ENCODE measurements at places on chromosomes 12 and 14.

- peak; percentile 45 for DNase-seq
These were observed at the start of gene TMCC3 for GRCh38 chr12:94650143-94651056. Gene TMCC3 (minus strand): TSS chr12:94650557. CDS start chr12:94650430, 127 bp downstream.

- no peak for DNase-seq
These were observed 251.1 kb downstream of the BCAT1 start for GRCh38 chr12:24697769-24698168.

DNA sequence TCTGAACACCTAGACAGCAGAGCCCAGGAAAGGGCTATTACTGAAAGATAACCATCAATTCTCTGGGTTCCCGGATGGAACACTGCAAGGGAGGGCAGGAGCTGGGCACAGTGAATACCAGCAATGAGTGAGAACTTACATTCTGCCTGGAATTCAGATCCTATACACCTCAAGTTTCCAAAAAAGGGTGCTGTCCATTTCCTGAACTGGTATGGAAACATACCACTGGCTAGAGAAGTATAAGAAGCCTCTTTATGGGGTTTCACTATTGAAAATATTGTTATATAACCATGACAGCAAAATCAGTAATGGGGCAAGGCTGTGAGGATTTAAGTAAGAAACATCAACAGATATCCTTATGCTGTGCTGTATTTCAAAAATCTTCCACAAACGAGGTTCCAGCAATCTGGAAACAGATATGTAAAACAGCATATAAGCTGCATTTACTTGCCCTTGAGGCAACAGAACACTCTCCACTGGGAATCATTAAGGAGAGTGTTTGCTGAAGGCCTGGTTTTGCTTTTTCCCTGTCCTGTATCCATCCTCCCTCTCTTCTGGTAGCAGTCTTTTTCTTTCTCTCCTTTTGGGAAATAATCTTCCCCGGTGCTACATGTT is 53.3 kb upstream of the GTF2A1 start:
- no peak for DNase-seq

GRCh38 chr14:101134161-101134631 is 230.7 kb upstream of the RTL1 start:
- no peak for DNase-seq

DNA sequence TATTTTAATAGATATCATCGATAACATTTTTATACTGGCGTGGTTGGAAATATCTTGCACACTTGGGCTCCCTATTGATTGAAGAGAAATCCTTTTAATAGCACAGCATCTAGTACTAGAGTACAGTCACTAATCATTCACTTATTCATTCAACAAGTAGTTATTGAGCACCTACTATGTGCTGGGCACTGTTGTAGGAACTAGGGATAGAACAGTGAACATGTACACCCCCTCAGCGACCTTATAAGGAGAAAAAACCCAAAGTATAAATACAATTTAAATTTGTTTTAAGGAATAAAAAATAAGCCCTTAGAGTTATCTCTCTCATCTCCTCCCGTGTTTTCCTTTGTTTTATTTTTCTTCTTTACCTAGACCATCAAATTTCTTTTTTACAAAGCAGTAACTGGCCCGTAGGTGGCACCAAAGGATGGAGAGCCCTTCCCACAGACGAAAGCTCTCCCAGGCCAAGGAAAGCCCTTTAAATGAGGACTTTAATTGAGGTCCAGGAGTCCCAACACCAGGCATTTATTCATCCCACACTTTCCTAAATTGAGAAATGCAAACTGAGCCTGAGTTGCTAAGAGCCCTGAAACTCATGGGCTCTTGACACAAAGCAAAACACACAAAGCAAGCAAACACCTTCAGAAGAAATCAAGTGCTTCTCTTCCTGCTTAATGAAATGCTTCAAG is 29.0 kb downstream of the PEBP1 start:
- DNase-seq, result peak; percentile 39

DNA sequence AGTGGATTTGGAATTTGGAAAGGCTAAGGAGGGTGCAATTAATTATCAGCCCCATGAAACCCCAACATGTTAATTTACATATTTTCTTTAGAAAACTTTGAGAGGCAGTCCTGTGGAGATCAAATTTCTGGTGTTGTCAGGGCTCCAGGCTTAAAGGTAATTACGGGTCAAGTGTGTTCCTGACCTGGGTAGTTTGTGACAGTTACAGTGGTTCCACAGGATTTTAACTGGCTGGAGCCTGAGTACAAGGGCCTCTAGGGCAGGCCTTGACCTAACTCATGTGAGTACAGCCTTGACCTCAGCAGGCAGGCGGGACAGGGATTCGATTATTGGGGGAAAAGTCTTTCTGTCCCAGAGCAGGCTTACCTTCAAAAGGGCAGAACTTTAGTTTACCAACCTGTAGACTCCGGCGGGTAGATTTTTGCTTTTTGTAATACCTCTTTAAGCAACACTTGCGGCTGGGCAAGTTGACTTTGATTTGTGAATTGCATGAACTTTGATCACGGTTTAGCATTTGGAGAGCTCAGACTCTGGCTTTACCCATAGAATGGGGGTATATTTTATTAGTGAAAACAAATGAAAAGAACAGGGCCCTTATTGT is 8.4 kb upstream of the PPTC7 start:
- no peak for DNase-seq

DNA sequence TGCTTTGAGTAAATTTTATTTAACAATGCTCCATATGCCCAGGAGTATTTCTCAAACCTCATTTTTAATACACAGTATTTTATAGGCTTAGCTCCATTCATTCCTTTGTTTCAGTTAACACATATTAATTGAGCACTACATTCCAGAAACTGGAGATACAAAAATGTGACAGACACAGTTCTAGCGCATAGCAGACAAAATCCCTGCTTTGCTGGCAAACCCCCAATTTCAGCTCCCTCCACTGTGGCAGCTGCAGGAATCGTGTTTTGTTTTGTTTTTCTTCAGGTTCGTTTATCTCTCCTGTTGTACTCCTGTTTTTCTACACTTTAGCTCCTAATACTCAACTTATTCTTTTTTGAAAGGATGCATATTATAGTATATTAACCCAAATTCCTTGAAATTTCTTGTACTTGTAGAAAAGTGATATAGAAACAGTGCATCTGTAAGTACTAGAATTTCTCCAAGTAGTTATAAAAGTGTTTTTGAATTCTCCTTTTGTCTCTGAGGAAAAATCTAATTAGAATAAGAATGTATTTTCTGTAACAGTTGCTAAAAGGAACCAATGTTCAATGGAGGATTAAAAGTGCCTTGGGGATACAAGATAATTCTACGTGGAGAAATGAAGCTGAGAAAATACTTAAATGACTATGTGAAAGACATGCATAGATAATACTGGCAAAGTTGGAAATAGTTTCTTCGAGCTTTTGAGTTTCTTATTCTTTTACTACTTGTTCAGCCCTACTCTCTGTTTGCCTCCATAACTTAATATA is 6.4 kb upstream of the RAB21 start:
- no peak for DNase-seq

DNA sequence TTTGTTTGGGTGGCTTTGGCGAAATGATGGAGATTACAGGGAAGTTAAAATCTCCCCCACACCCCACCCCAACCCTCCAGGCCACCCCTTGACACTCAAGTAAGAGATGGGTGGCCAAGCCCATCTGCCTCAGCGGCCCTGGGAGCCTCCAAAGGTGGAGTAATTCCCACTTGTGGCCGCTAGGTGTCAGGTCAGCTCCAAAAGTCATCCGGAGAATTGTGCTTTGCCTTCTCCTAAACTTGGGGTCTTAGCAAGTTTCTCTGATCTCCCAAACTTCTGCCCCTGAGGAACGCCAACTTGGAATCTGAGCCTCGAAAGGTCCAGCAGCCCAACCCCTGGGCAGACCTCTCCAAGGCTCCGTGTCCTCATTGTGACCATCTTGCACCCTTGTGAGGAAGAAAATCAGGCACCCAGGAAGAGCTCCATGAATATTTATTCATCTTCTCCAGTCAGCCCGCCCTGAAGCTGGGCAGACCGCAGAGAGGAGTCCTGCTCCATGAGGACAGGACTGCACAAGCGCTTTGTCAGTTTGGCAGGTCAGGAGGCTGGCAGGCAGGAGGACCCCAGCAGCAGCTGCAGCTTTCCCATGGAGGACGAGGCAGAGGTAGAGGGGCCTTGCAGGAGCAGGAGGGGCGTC is 46.7 kb downstream of the LRRC74A start:
- peak; percentile 30 for DNase-seq

DNA sequence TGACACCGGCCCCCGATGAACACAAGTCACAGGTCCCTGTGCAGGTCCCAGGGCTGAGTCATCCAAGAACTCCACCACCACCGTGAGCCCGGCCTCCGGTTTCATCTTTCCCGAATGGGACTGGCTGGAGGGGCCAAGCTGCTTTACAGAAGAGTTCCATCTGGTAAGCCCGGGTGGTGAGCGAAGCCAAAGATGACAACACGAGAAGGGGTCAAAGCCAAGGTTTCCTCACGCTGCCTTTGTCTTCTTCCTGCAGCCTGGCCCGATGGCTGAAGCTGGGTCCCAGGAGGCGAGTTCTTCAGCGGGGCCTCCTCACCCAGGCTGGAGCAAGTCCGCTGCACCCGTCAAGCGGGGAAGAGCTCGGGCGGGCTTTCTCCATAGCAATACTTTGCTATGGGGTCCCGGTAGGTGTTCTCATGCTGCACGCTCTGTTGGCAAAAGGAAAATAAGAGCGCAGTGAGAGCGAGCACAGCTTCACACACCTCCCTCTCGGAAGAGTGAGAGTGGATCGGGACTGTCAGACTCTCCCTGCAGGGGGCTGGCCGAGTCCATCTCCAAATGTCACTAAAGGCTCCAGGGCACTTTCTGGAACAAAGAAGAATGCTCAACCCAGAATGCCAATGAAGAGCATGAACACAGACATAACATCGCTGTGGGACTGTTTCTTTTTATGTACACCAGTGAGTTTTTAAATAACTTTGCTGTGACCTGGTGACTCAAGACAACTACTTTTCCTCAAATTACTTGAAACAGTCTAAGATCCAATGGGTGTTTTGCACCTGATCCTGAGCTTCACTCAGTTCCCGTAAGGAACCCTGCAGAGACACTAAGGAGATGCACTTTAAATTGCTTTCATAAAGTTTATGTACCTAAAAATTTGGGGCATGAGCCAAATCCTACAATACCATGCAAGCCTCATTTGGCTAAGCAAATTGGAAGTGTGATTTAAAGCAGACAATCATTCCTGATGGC is 20.1 kb downstream of the SPRING1 start:
- DNase-seq, result peak; percentile 31

DNA sequence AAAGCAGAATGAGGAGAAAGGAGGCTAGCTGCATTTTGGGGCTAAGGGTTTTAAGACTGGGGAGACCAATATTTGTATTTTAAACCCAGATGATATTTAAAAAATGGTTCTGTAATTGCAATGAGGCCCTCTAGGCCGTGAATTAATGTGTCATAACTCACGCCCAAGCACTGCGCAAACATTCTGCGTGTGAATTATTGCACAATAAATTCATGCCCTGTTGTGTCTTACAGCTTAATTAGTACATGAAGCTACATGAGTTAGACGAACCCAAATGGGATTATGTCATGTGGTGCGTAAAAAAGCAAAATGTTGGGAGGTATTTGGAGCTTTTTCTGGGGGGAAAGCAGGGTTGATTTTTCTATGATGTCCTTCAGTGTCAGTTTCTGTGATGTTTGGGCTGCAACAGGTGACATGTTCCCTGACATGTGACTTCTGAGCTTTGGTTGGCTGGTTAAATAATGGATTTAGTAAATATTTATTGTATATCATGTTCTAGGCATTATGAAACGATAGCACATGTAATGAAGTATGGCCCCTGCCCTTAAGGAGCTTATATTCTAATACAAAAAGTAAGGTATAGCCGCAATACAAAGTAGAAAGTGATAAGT is 30.4 kb upstream of the CISTR start:
- DNase-seq, result no peak

- DNase-seq, result peak; percentile 12
These were observed 11.0 kb downstream of the ZFC3H1 start for GRCh38 chr12:71652656-71653055.

DNA sequence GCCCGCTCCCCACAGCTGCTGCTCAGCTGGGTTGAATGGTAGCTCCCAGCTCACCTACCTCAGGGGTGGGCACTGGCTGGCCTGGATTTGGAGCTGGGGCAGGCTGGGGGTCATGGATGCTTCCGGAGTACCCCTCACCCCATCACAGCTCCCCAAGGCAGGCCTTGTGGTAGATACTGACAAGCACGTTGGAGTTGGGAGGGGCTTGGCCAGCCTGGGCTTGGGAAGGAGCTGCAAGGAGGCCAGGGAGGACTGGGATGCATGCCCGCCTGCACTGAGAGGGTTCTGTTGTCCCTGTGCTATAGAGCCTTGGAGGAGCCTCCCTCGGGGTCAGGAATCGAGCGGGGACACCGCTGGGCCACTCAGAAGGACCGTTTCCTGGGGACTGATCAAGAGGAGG is 14.2 kb downstream of the TMEM63C start:
- DNase-seq, result no peak

GRCh38 chr14:56180754-56181542 is 62.7 kb downstream of the PELI2 start:
- DNase-seq, result no peak

DNA sequence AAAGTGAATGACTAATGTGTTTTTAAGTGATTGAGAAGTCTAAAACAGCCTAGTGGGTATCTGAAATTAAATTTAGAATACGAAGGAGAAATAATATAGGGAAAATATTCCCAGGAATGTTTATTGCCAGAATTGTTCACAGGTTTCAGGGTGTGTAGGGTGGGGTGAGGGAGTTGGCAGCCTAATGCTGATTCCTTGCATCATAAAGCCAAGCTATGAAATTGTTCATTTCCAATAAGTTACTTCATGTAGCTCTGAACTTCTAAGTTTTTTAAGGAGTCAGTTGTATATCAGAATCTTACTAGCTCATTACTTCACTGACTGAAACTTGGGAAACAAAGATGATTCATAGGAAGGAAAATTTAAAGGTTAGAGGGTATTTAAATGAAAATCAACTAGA is 56.4 kb downstream of the RAB35 start:
- DNase-seq, result peak; percentile 16

- no peak for DNase-seq
These were observed 2.1 kb upstream of the SCARB1 start for GRCh38 chr12:124865728-124866127.

- no peak for DNase-seq
These were observed 23.2 kb downstream of the CCDC88C start for GRCh38 chr14:91394105-91395081.

DNA sequence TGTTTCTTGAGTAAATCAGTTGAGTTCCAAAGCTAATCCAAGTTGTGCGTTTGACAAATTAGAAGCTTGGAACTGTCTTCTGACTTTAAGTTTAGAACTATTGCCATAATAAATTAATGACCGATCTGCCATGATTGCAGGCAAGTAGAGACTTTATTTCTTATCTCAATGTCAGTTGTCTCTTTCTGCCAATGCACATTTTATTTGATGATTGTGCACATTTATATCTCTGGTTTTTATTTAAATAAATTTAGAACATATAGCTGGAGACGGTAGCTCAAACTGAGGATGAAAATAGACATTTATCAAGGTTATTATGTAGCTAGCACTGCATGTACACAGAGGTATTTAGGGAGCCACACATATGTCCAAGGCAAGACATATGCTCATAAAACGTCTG is 34.1 kb downstream of the SLCO1B1 start:
- no peak for DNase-seq

DNA sequence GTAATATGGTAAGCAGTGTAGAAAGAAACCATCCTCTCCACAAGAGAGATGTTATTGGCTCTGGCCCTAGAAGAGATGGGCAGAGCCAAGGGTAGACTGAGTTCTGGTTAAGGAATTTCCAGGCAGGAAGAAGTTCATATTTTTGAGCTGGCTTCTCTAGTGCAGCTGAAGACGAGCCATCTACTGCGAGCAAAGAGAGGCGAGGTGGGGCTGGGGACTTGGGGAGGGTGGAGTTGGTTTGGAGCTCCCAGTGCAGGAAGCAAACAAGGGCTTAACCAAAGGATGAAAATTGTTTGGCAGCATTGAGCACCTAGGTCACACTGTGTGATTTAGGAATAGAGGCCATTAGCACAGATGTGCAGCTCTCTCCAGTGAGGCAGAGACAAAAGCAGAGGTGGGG is 239.6 kb downstream of the ZFP36L1 start:
- DNase-seq, result no peak

All from iris pigment epithelial cell (primary cell).